ENCODE measurements at places on chromosomes 16 and 17.

DNA sequence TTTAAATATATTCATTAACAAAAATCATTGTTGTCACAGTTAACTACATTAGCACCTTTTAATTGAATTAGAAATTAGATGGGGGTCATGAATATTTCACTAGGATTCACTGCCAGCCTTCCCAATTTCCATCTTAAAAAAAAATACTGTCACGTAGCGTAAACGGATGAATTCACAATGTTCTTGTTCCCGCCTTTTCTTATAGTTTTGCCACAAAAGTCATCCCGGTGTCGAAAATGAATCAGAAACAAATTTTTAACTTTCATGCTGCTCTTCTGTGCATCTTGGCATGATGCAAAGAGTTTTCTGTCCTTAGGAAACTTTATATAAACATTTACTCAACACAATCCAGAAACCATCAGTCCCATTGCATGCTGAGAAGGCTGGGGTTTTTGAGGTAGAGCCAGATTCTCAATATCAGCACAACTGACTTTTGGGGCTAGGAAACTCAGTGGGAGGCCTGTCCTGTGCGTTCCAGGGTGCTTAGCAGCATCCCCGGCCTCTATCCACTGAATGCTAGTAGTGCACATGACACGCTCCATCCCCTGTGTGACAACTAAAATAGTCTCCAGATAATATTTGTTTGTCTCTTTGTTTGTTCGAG, 252.9 kb upstream of the XYLT1 start:
- DNase-seq, result no peak

GRCh38 chr17:81994593-81995462, 17.4 kb downstream of the ASPSCR1 start:
- DNase-seq, result no peak

DNA sequence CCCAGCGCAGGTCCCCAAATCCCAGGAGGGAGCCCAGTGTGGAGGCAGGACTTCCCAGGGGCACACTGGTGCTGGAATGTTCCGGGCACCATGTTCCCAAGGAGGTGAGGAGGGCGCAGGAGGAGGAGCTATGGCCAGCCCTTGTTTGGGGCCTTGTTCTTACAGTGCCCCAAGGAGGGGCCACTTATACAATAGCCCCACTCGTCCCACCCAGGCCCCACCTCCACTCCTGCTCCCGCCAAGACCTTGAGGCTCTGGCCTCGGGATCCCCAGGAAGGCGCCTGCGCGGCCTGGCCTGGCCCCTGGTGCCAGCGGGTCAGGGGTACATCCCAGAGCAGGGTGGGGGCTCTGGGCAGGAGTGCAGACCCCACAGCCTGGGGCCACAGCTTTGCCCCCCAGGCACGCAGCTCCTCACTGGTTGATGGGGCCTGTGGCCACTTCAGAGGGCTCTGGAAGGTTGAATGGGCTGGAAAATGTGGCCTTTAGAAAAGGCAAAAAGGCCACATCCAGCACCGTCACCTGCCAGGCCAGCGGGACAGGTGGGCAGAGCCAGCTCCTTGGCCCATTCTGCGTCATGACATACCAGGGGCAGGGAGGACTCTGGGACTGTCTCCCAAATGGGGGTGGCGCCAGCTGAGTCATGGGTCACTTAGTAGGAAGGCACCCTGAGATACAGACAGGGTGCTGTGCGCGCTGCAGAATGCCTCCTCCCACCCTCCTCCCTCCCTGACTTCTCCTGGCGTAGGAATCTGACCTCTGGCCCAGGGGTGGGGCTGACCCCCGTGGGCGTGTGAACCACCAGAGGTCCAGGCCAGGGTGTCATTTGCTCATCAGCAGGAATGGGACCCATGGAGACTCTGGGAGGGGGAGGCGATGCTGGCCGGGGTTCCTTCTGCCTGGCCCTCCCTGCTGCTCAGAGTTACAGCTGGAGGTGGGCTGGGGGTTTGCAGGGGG, 32.3 kb upstream of the PVALEF start:
- no peak for DNase-seq

GRCh38 chr17:21113716-21114115, 13.0 kb upstream of the DHRS7B start:
- DNase-seq, result no peak

DNA sequence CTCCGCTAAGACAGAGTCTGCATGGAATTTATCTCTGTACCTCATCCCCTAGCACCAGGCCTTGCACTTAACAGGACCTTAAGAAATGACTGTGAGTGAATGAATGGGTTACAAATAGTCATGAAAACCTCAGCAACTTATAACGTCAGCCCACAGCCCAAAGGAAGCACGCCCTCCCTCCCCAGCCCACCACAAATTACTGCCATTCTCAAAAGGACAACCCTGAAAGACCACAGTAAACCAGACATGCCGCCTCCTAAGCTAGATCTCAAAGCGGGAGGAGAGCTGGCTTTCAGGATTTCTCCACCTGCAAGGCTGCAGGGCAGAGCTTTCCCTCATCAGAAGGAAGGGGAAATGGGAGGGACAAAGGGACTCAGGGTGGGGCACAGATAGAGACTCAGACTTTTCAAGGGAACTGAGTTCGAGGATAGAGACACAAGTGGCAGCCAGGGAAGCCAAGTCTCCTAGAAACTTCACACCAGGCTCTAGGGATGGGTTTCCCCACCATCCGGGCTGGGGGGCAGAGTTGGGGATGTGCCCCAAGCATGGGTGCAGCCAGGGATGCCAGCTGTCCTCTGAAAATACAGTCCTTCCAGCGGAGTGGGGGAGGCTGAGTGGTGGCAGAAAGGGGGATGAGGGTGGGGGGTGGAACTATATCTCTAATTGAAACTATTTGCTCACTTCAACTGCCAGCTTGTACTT, 56.7 kb downstream of the PLXDC1 start:
- DNase-seq, result no peak
